Stomach (tissue), 19 donors: ENCODE measurements at places on chromosomes 7 and 10. TPM values are rescaled to one million over a fixed set of nuclear protein-coding genes. Genes with fewer than 3 reads are reported as not detected.

- no peak for DNase-seq
Observed at GRCh38 chr10:128000471-128001362, 93.8 kb downstream of the PTPRE start.

- no peak for DNase-seq
Observed at GRCh38 chr10:112519133-112519761, 72.2 kb downstream of the VTI1A start.

DNA sequence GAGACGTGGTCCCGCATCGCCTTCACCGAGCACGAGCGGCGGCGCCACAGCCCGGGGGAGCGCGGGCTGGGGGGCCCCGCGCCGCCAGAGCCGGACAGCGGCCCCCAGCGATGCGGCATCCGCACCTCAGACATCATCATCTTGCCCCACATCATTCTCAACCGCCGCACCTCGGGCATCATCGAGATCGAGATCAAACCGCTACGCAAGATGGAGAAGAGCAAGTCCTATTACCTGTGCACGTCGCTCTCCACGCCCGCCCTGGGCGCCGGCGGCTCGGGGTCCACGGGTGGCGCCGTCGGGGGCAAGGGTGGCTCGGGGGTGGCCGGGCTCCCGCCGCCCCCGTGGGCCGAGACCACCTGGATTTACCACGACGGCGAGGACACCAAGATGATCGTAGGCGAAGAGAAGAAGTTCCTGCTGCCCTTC is 737 bp downstream of the CNNM2 start:
- no peak for DNase-seq

DNA sequence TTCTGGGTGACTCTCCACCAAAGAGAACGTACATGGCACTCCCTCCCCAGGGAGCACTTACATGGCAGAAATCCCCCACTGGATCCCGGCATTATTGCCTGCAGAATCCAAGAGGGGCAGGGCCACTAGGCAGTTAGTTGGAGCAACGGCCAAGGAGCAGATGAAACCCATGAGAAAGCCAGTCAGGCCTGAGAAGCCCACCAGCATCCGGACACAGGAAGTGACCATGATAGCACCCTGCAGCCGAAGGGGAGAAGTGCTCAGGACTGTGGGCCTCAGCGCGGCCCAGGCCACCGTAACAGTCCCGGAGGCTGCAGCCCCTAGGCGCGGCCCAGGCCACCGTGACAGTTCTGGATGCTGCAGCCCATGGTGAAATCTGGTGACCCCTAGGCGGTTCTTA is 43.5 kb downstream of the STRA8 start:
- no peak for DNase-seq

GRCh38 chr7:417973-418601 is 101.6 kb downstream of the PDGFA start:
- DNase-seq = no peak

DNA sequence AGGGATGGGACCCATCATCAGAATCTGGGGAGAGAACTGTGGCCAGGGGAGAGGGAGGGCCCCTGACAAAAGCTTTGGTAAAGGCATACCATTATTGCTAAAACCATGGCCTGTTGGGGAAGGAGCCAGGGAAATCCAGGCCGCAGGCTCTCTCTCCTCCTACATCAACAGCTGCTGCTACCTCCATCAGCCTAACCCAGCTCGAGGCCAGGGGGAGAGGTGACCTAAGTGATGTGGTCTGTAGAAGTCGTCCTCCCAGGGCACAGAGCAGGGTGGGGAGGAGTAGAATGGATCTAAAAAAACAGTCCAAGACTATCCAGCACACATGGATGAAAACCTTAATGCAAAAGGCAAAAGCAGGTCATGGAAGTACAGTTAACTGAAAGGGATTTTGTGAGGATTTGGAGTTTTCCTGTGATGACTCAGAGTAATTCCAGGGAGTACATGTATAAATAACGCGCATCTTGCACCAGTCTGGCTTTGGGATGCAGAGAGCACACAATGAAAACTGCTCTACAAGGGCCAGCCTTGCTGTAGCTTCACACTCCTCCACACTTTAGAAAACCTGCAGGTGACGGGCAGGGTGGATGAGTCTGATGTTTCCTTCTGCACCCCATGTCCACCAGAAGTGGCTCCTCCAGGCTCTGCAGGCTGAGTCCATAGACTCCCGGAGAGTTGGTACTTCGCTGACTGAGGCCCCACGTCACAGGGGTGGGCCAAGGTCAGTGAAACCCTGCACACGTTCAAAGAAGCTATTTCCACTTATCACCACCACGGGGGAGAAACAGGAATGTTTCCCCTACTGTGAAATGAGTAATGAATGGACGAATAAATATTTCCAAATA is 38.5 kb upstream of the MSMB start:
- DNase-seq = no peak

DNA sequence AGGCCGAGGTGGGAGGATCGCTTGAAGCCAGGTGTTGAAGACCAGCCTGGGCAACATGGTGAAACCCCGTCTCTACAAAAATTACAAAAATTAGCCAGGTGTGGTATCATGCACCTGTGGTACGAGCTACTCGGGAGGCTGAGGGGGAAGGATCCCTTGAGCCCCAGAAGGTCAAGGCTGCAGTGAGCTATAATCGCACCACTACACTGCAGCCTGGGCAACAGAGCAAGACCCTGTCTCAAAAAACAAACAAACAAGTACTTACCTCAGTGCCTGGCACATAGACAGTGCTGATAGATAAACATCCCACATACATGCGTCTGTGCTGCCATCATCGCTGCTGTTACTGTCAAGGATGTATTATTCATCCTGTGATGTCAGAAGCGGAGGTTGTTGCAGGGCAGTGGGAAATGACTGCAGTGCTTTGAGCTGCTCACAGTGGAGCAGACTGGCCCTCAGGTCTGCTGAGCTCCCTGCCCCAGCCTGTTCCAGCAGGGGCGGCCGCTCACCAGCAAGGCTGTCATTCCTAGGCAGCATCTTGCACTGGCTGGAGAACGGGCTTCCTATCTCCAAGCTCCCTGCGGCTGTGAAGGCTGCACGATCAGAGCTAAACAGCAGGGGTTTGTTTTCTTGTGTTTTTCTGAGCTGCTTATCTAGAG is 18.6 kb downstream of the FOXK1 start:
- peak; percentile 55 for DNase-seq

- no peak for DNase-seq
Observed at GRCh38 chr10:102269017-102269416, 23.7 kb downstream of the GBF1 start.

GRCh38 chr10:45491061-45491460 is 117.0 kb downstream of the ALOX5 start:
- no peak for DNase-seq

The CALY gene
- not detected for total RNA-seq

The FAM241B gene
- not detected for total RNA-seq

The CC2D2B gene
- total RNA-seq = 9.2 TPM

DNA sequence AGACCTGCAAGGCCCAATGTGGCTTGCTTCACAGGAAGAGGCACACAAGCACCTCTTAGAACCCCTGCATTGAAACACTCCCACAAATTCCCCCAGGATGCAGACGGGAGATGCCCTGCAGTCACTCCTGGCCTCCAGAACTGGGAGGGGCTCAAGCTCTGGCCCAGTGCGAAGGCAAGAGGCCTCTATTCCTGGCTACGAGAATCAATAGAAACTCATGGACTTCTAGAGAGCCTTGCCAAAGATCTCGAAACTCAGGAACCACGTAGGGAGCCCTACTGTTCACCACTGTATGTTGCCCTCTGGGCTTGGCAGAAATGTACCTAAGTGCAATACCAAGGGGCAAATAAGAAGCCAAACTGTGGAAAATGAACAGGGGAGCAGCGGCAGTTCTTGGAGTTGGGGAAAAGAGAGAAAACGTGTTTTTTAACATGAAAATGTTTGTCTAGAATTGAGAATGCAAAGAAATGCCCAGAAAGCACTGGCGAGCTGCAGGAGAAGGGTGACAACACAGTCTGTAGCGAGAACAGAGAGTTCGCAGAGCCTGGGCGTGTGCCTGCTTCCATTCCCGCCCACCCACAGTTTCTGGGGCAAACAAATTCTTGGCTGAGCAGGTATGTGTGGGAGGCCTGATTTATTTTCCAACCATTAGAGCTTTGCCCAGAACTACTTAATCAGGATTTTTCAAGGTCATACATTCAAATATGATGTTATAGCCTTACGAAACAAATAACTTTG is 260.5 kb upstream of the KLF14 start:
- peak; percentile 78 for DNase-seq

- DNase-seq = peak; percentile 31
Observed at GRCh38 chr7:140342727-140343514, 55.4 kb downstream of the SLC37A3 start.

GRCh38 chr7:18458830-18459229 is 36.7 kb upstream of the HDAC9 start:
- no peak for DNase-seq

- DNase-seq = no peak
Observed at GRCh38 chr7:22480523-22481075, 19.4 kb downstream of the STEAP1B start.

- no peak for DNase-seq
Observed at GRCh38 chr7:17194656-17195055, 103.8 kb upstream of the AHR start.

The SYT15 gene
- total RNA-seq = 2.9 TPM

The CEP55 gene
- total RNA-seq = 1.3 TPM

DNA sequence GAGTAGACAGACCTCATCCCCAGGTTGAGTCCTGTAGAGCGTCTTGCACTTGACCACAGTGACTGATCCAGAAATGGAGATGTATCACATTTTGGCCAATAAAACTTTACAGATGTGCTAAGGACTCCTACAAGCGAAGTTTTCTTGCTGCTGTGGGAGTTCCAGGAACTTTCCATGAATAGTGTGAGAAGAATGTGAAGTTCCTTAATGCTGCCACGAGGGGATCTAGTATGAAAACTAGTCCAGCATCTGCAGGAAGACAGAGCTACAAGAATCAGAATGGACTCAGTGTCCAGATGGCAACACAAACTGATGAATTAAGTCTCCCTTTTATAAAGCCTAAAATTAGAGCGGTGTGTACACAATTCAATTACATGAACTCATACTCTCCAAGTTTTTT is 14.8 kb upstream of the LSM8 start:
- DNase-seq = no peak

The NPS gene
- not detected for total RNA-seq

The OR6V1 gene
- total RNA-seq = not detected

GRCh38 chr10:78160591-78160990 is 126.9 kb downstream of the RPS24 start:
- DNase-seq = no peak

The GRID2IP gene
- not detected for total RNA-seq

DNA sequence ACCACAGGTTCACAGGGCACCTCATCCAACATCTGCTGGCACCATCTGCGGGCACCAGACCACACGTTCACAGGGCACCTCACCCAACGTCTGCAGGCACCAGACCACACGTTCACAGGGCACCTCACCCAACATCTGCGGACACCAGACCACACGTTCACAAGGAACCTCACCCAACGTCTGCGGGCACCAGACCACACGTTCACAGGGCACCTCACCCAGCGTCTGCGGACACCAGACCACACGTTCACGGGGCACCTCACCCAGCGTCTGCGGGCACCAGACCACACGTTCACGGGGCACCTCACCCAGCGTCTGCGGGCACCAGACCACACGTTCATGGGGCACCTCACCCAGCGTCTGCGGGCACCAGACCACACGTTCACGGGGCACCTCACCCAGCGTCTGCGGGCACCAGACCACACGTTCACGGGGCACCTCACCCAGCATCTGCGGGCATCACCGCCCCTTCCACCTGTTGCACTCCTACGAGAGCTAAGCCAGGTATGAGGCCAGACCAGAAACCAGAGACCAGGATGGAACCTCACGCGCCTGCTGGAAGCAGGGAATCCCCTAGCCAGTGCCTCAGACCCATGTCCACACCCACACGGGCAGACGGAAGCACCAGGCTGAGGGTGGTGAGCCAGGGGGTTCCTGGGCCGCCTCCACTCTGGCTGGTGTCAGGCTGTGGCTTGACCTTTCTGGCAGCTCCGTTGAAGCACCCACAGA is 182.8 kb downstream of the MAD1L1 start:
- DNase-seq = no peak

GRCh38 chr7:73802459-73802858 is 28.3 kb upstream of the CLDN4 start:
- no peak for DNase-seq

DNA sequence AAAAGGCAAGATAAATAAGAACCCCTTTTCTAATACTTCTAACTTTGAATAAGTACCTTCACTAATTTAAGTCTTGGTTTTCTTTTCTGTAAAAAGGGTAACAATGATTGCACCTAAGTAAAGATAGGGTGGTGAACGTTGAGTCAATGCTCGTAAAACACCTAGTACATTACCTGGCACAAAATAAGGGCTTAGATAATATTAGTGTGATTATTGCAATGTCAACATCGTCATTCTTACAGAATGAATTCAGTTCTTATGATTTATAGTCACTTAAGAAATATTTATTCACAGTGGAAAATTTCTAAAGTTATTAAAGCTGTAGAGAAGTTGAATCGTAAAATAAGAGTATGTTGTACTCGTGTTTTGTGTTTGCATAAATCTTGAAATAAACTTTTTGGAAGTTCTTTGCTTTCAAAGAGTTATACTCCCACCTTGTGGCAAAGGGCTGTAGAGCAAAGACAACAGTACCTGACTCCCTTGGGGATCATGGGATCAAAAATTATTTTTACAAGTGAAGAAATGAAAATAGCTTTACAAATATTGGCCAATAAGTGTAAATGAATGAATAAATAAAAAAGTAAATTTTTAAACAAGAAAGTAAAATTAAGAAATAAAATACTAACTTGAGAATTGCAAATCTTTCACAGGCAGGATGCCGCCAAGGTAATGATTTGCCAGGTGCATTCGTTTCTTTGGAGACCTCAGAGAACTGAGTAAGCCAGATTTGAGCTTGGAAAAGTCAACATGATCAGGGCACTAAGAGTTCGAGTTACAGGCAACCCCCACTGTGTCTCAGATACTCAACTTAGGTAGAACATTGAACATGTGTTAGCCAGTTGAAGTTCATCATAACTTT is 285.8 kb upstream of the CACNA2D1 start:
- no peak for DNase-seq

DNA sequence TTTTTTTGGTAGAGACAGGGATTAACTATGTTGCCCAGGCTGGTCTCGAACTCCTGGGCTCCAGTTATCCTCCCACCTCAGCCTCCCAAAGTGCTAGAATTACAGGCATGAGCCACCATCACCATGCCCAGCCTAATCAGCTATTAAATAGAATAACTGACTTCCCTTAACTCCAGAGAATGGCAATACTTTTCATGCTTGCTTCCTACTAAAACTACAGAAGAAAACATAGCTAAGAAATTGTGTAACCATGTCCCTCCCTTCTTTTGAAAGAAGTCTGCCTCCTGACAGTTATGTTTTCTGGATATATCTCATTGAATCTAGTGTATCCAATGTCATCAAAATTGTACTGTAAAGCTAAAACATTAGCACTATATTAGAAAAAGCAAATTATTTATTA is 95.6 kb downstream of the KMT2C start:
- DNase-seq = no peak

The MYO1G gene
- 1.8 TPM for total RNA-seq
